ENCODE measurements at places on chromosomes 5 and 9. TPM values are rescaled to one million over a fixed set of nuclear protein-coding genes. Genes with fewer than 3 reads are reported as not detected.

Gene LCN2
- total RNA-seq: not detected

Gene SLC34A1
- not detected for total RNA-seq

Gene TMEM8B
- total RNA-seq: 6.4 TPM

Gene CACNA1B
- 0.33 TPM for total RNA-seq

DNA sequence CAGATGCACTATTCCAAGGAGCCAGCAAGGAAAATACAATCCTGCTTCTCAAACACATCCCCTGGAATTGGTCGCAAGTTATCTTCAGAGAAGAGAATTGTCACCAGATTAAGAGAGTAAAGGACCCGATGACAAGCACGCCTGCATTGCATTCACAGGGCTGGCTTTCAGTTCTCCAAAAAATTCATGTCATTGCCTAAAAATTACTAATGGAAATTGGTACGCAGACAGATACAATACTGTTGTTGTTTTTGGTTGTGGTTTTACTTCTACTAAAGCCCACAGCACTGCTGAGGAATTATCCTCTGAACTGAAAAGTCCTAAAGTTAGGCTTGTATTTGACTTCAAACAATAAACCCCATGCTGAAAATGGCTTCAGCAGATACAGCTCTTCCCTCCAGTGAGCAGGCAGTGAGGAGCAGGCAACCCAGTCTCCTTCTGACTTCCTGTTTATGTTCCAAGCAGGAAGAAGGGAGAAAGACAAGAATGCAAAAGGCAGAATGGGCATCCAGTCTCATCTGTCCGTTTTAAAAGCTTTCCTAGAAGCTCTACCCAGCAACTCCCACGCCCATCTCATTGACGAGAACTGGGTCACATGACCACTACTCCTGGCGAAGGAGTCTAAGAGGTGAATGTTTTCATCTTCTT lies 80.6 kb upstream of the ZNF366 start:
- H3K27me3 ChIP-seq: no peaks in the 10 kb centered on the region
- H3K36me3 ChIP-seq: no peaks in the 10 kb centered on the region
- no peaks in the 10 kb centered on the region for H3K4me1 ChIP-seq
- no peak overlapping the region for H3K27ac ChIP-seq
- H3K4me3 ChIP-seq: no peak overlapping the region
- DNase-seq: no peak

- no peaks in the 10 kb centered on the region for H3K36me3 ChIP-seq
- H3K27ac ChIP-seq: no peak overlapping the region
- no peaks in the 10 kb centered on the region for H3K27me3 ChIP-seq
- DNase-seq: no peak
- no peak overlapping the region for H3K4me3 ChIP-seq
Observed at GRCh38 chr9:22622815-22623214, 176.2 kb downstream of the DMRTA1 start.

GRCh38 chr5:144085381-144085780 lies 85.1 kb downstream of the YIPF5 start:
- peaks cover 15% of the 10 kb centered on the region for H3K4me1 ChIP-seq
- H3K36me3 ChIP-seq: no peaks in the 10 kb centered on the region
- no peak overlapping the region for H3K4me3 ChIP-seq

DNA sequence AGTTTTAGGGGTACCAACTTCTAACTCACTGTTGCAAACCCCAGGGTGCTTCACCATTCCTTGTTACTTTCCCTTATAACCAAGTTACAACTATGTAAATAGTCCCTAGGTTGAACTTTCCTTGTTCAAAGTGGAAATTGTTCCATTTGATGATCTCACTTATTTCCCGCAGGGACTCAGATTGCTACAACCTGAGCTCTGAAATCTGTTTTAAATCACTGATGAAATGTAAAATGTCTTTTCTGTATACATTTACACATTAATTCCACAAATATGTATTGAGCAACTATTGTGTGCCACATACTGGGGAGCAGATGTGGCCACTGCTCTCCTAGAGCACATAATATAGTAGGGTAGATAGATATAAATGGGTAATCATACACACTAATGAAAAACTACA lies 69.1 kb upstream of the TARS1 start:
- no peak overlapping the region for H3K4me3 ChIP-seq
- no peaks in the 10 kb centered on the region for H3K27me3 ChIP-seq
- DNase-seq: no peak

DNA sequence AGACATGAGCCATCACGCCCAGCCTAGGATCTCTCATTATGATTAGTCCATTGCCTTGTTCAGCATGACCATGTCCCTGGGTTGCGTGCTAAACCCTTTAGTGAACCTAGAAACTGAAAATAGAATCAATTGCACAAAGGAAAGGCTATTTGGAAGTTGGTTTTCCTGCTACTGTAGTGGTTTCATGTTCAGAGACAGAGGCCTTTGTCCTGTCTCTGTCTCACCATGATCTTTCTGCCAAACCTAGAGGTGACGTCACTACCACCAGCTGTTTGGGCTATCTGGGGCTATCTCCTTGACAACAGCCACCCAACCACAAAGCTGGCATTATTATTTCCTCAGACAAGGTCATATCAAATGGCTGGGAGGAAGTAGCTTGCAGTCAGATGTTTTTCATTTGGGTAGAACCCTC lies 4.0 kb upstream of the CDK5RAP2 start:
- no peaks in the 10 kb centered on the region for H3K36me3 ChIP-seq
- no peaks in the 10 kb centered on the region for H3K4me1 ChIP-seq
- no peak for DNase-seq

Measured in sigmoid colon (tissue), 7 donors.